ENCODE measurements at places on chromosomes 4 and X.

DNA sequence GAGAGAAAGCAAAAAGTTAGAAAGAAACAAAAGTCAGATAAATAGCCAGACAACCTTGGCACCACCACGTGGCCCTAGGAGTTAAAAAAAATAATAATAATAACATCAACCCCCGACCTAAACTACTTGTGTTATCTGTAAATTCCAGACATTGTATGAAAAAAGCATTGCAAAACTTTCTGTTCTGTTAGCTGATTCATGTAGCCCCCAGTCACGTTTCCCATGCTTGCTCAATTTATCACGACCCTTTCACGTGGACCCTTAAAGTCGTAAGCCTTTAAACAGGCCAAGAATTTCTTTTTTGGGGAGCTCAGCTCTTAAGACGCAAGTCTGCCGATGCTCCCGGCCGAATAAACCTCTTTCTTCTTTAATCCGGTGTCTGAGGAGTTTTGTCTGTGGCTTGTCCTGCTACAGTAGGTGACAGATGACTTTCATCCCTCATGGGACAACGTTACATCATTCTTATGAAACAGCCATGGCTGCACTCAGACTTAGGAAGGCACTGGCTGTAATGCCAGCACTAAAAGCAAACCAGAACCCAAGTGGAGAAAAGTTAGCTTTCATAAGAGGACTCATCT, 520 bp downstream of the ACOX3 start:
- DNase-seq = no peak

- no peak for DNase-seq
Measured at GRCh38 chr4:67282749-67283148, 262.6 kb downstream of the CENPC start.

- DNase-seq = no peak
Measured at GRCh38 chrX:121179972-121180371, 132.6 kb downstream of the GLUD2 start.

- DNase-seq = no peak
Measured at GRCh38 chrX:128975745-128976144, 547.5 kb downstream of the SMARCA1 start.

All from stimulated activated CD8-positive, alpha-beta memory T cell treated with anti-CD3 and anti-CD28 coated beads, Interleukin-7, amount 100 ng/mL, for 48 hours (primary cell).